ENCODE measurements at places on chromosomes 1 and 21.
A peak's percentile ranks its signal among the peaks of the same experiment; 100 is the strongest.

- DNase-seq, result no peak
Measured at GRCh38 chr1:156479093-156480015, 21.2 kb downstream of the MEF2D start.

- peak; percentile 48 for DNase-seq
Measured at GRCh38 chr1:160078512-160079195, 2.7 kb upstream of the KCNJ9 start.

DNA sequence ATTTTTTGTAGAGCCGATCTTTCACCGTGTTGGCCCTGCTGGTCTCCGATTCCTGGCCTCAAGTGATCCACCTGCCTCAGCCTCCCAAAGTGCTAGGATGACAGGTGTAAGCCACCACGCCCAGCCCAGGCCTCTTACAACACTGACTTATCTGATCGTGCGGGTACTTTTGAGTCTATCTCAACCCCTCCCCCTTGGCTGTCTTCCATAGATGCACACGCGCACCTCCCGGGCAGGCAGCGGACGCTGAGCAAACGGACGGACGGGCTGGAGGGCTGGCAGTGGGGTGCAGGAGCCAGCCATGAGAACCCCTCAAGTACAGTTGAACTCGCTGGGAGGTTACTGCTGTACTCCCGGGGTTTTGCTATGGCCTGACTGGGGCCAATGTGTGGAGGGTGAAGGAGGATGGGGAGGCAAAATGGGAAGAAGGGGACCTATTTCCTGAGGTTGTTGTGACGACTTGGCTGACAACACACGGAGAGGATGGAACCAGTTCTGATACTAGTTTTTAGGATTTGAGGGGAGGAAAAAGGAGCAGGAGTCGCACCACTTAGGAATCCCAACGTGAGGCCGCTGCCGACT lies 959 bp downstream of the CD58 start:
- DNase-seq, result peak; percentile 46

- DNase-seq, result no peak
Measured at GRCh38 chr1:184438363-184438762, 51.5 kb downstream of the C1orf21 start.

DNA sequence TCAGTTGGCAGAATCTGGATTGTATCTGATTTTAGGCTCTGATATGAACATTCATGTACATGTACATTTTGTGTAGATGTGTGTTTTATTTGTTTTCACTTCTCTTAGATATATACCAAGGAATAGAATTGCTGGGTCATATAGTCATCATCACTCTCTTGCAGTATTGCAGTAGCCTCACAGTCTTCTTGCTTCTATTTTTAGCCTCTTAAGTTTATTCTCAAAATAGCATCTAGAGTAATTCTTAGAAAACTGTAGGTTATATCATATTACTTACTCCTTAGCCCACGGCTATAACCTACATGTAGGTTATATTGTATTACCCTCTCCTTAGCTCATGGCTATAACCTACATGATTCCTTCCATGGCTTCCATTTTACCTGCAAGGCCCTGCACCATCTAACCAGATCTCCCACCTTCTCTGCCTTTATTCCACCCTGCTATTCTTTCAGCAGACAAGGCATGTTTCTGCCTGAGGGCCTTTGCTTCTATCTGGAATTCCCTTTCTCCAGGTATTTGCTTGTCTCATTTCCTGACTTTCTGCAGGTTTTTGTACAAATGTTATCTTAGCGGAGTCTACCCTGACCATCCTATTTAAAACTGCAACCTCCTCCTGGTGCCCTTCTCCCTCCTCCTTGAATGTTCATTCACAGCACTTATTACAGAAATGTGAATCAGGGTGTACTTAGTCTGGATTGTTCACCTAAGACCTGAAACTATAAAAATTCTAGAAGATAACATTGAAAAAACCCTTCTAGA lies 109.0 kb upstream of the ETV3 start:
- no peak for DNase-seq

DNA sequence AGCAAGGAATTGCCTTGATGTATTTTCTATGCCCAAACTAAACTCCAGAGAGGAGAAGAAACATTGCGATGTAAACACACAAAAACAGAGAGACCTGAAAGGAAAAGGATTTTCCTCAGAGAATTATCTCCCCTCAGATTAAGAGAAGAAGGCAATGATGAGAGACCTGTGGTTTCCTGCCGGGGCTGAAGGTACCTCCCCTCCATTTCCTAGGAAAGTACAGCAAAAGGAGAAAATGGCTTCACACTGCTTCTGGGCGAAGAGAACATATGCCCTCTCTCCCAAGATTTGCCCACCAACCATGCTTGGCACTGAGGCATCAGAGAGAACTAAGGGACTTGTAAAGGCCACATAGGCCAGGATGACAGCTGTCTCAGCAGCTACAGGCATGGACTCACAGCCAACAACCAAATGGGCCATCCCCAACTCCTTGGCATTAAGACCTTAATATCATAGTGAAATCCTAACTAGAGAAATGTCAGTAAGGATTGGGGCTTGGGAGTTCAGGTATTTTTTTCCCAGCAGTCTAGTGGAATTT lies 523.0 kb downstream of the PTPRC start:
- DNase-seq, result no peak

DNA sequence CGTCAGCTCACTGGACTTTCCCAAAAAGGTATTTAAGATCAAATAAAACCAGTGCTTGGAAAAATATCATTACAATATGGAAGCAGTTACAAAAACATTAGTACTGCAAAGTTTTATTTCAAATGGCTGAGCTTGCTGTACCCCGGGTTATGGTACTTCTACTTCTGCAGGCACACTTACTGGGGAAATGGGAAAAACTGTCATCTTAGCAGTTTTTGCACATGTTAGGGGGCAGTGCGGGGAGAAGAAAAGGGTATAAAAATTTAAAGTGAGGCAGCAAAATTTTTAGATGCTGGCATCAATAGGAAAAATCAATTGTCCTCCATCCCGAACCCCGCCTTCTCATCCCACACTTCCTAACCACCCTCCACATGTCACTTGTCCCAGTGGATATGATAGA lies 133.4 kb downstream of the ATG4C start:
- no peak for DNase-seq

- no peak for DNase-seq
Measured at GRCh38 chr1:57839526-57839925, 415.7 kb upstream of the DAB1 start.

GRCh38 chr1:13881385-13882088 lies 181.5 kb downstream of the PRDM2 start:
- no peak for DNase-seq

DNA sequence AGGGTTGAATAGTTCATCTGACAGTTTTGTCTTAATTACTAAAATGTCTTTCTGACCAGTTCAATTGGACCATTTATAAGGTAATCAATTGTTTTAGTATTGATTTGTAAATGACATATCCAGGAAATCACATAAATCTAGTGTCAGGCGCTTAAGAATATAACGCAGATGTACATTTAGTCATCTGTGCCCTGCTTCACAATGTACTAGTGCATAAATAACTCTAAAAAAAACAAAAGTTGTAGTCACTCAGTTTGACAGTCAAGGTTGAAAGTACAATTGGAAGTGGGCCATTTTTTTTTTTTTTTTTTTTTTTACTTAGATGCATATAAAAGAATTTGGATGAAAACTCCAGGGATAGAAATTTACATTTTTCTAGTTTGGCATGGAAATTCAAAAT lies 490.4 kb downstream of the PTPRC start:
- no peak for DNase-seq

- no peak for DNase-seq
Measured at GRCh38 chr1:152023221-152023620, 13.6 kb downstream of the S100A11 start.

GRCh38 chr1:118184739-118185083 lies 317 bp downstream of the SPAG17 start:
- DNase-seq, result no peak

DNA sequence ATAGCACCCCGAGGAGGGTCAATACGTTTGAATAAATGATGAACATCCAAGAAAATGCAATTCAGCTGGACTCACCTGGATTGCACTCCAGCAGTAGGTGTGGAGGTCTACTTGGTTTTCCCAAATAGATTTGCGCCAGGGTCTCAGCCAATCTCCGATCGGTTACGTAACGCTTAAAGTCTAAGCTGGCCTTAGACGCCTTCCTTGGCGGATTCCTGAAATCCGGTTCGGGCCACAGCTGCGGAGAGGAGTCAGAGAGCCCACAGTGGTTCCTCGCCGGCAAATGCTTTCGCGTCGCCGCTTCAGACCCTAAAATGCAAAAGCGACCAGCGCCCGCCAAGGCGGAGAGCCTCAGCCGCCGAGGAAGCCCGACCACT lies 322 bp downstream of the TFB2M start:
- DNase-seq, result no peak

GRCh38 chr1:204725821-204726448 lies 40.4 kb upstream of the LRRN2 start:
- no peak for DNase-seq

- DNase-seq, result no peak
Measured at GRCh38 chr1:45410850-45411509, 70.7 kb upstream of the MUTYH start.

- DNase-seq, result no peak
Measured at GRCh38 chr1:19033926-19034680, 77.6 kb upstream of the IFFO2 start.

- DNase-seq, result no peak
Measured at GRCh38 chr1:180250499-180250770, 20.4 kb downstream of the LHX4 start.

- DNase-seq, result no peak
Measured at GRCh38 chr1:173476197-173476664, 904 bp upstream of the PRDX6 start.

Measured in T-helper 9 cell (primary cell).